Vagina (tissue), 2 donors: ENCODE measurements at places on chromosomes 13 and 19. TPM values are rescaled to one million over a fixed set of nuclear protein-coding genes. Genes with fewer than 3 reads are reported as not detected.

GRCh38 chr19:48230555-48231129 lies 25.1 kb downstream of the CARD8 start:
- no peak overlapping the region for H3K4me3 ChIP-seq
- H3K27ac ChIP-seq: no peak overlapping the region
- no peaks in the 10 kb centered on the region for H3K4me1 ChIP-seq
- no peaks in the 10 kb centered on the region for H3K36me3 ChIP-seq

DNA sequence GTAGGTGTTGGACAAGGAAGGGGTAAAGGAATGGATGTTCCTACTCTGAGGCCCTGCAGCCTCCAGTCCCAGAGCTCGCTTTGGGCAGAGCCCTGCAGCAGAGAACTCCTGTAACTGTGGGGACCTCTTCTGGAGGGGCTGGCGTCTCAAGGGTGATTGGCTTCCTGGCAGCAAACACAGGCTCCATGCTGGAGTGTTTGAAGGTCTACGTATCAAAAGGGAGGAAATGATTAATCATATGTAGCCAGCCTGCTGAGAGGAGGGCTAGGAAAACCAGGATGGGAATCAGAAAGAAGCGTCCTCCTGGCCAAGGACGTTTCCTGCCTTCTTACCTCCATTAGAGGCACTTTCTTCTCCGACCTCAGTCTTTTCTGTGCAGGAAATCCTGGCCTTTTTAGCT lies 208.5 kb downstream of the TSHZ3 start:
- no peak overlapping the region for H3K27ac ChIP-seq
- no peaks in the 10 kb centered on the region for H3K4me1 ChIP-seq
- H3K36me3 ChIP-seq: no peaks in the 10 kb centered on the region

DNA sequence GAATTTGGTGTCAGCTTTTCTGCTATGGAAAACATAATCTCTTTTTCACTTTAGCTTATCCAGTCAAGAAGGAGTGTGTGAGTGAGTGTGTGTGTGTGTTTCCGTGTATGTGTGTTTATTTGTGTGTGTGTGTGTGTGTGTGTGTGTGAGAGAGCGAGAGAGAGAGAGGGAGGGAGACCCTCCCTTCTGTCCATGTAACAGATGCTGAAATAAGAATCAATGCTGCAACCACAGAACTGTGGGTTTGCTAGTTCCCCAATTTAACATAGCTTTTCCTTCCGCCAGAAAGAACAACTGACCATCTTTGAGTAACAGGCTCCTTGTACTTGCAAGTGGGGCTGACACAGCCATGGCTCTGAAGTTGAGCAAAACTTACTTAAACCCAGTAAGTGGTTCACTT lies 5.2 kb downstream of the LCP1 start:
- no peaks in the 10 kb centered on the region for H3K27me3 ChIP-seq
- no peak for DNase-seq
- H3K4me1 ChIP-seq: no peaks in the 10 kb centered on the region
- H3K36me3 ChIP-seq: no peaks in the 10 kb centered on the region

GRCh38 chr13:26168835-26169234 lies 53.3 kb downstream of the RNF6 start:
- H3K4me1 ChIP-seq: no peaks in the 10 kb centered on the region
- no peaks in the 10 kb centered on the region for H3K27me3 ChIP-seq
- no peak overlapping the region for H3K27ac ChIP-seq
- DNase-seq: no peak

DNA sequence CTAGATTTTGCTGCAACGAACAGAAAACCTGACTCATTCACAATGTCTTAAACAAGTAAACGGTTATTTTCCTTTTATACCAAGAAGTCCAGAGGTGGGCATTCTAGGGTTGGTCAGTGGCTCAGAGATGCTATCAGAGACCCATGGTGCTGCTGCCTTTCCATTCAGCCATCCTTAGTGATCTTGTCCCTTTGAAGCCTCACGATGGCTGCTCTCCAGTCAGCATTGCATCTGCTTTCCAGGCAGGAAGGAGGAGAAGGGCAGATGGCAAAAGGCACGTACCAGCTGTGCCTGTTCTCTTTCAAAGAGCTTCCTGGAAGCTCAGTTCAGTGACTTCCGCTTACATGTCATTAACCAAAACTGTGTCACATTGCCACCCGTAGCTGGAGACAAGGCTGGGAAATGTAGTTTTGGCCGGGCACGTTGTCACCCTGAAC lies 30.1 kb downstream of the WDFY2 start:
- no peak overlapping the region for H3K4me3 ChIP-seq
- no peaks in the 10 kb centered on the region for H3K36me3 ChIP-seq
- no peak for DNase-seq
- H3K4me1 ChIP-seq: peaks cover 17% of the 10 kb centered on the region
- H3K27me3 ChIP-seq: no peaks in the 10 kb centered on the region

- no peak for DNase-seq
- H3K4me3 ChIP-seq: no peak overlapping the region
- no peak overlapping the region for H3K27ac ChIP-seq
- no peaks in the 10 kb centered on the region for H3K36me3 ChIP-seq
- no peaks in the 10 kb centered on the region for H3K27me3 ChIP-seq
These were observed 171.7 kb upstream of the MAB21L1 start for GRCh38 chr13:35648201-35648600.

DNA sequence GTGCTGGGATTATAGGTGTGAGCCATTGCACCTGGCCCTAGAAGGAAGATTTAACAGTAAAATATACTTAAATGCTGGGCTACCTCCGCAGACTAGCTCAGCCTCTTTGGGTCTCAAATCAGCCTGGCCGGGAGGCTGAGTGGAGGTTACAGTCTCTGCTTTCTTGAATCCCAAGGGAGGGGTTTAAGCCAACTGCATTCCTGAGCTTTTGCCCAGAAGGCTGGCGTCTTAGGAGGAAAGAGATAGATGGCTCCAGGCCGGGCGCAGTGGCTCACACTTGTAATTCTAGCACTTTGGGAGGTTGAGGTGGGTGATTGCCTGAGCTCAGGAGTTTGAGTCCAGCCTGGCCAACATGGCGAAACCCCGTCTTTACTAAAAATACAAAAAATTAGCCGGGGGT lies 623 bp upstream of the C5AR1 start:
- no peaks in the 10 kb centered on the region for H3K27me3 ChIP-seq
- no peak overlapping the region for H3K4me3 ChIP-seq
- no peaks in the 10 kb centered on the region for H3K36me3 ChIP-seq
- no peak overlapping the region for H3K27ac ChIP-seq

GRCh38 chr13:113410472-113411201 lies 42.7 kb downstream of the ADPRHL1 start:
- no peaks in the 10 kb centered on the region for H3K36me3 ChIP-seq
- H3K4me1 ChIP-seq: peaks cover 36% of the 10 kb centered on the region
- H3K27me3 ChIP-seq: no peaks in the 10 kb centered on the region

GRCh38 chr13:114140131-114140905 lies 7.9 kb upstream of the RASA3 start:
- no peaks in the 10 kb centered on the region for H3K36me3 ChIP-seq
- no peak for DNase-seq
- H3K27ac ChIP-seq: no peak overlapping the region
- no peak overlapping the region for H3K4me3 ChIP-seq

PNMA8A gene
- total RNA-seq: 1.5 TPM

BEST2 gene
- 1.2 TPM for total RNA-seq

SELENOV gene
- total RNA-seq: not detected

FSD1 gene
- total RNA-seq: 1.7 TPM

CEACAM20 gene
- not detected for total RNA-seq

JAK3 gene
- total RNA-seq: 10.8 TPM

IGFLR1 gene
- total RNA-seq: 7.4 TPM
